ENCODE measurements at places on chromosomes 13 and 19.
A peak's percentile ranks its signal among the peaks of the same experiment; 100 is the strongest.

DNA sequence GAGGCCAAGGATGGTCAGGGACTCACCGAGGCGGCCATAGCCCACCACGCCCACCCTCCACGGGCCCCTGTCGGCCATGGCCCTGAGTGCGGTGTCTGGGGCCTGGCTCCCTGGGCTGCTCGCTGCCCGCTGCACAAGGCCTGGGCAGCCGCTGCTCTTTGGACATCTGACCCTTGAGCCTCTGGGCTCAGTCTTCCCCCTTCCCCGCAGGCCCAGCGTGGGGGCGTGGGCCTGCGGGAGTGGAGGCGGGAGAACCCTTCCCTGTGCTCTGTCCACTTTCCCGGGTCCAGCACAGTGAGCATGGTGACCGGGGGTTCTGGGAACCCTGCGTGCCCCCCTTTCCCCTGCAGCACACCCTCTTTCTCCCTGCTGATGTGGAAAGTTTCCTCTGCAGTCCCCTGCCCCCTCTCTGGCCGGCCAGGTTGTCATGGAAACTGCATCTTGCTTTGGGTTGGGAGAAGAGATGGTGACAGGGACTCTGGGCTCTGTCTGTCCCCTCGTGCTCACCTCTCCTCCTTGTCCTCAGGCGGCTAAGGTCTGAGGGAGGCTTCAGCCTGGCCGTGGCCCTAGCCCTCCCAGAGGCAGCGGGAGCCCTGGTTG, at the start of gene ASPDH:
Gene ASPDH (minus strand): TSS at position 168 of the 600 bp plus-strand sequence. CDS start 90 bp downstream, at position 78.
- no peak for DNase-seq

GRCh38 chr19:14449321-14449720, 16.2 kb downstream of the PKN1 start:
- no peak for DNase-seq

DNA sequence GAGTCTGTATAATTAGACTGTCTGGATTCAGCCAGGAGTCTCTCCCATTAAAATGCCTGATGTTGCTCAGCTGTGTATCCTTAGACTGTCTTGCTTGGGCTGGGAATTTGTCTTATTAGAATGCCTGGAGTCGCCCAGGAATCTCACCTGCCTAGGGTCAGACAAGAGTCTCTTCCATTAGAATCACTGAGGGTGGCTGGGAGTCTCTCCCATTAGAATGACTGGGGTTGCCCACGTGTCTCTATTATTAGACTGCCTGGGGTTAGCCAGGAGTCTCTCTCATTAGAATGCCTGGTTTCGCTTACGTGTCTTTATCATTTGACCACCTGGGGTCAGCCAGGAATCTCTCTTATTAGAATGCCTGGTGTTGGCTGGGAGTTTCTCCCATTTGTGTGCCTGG, 1450.0 kb downstream of the UQCRFS1 start:
- DNase-seq: no peak

- no peak for DNase-seq
Measured at GRCh38 chr19:41552558-41552957, 23.4 kb upstream of the CEACAM21 start.

GRCh38 chr19:35822579-35822978, 9.9 kb upstream of the PRODH2 start:
- peak; percentile 65 for DNase-seq

DNA sequence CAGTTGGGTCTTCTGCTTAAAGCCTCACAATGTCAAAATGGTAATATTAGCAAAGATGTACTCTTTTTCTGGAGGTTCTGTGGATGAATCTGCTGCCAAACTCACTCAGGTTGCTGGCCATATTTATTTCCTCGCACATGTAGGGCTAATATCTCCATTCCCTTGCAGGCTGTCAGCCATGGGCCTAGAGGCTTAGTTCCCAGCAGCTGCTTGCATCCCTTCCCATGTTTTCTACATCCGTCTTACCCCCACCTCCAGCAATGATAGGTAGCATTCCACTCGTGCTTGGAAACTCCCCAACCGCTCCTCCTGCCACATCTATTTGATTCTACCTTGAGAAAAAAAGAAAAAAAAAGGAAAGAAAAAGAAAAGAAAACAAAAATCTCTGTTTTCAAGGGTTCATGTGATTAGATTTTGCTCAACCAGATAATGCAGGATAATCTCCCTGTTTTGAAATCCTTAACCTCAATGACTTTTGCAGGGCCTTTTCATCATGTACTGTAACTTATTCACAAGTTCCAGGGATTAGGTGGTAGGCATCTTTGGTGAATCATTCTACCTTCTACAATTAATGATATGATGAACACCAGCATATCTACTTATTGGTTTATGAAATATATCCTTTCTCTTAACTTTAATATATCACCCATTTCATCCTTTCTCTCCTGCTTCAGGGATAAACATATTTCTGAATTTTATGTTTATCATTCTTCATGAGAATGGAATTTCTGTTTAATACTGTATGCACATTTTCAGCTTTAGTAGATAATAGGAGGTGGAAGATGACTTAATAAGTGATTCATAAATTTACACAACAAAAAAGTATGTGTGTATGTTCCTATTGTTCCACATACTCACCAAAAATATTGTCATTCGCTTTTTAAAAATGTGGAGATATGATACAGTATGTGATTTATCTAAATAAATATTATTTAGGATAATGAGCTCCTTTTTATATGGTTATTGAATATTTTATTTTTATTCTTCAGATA, 931.9 kb downstream of the SLITRK5 start:
- no peak for DNase-seq
